ENCODE measurements at places on chromosomes 7 and 10. TPM values are rescaled to one million over a fixed set of nuclear protein-coding genes. Genes with fewer than 3 reads are reported as not detected.
A peak's percentile ranks its signal among the peaks of the same experiment; 100 is the strongest.

GRCh38 chr7:132576721-132577085 is 433 bp upstream of the PLXNA4 start:
- DNase-seq, result peak; percentile 10

- no peak for DNase-seq
These were observed 118.0 kb upstream of the PITRM1 start for GRCh38 chr10:3290550-3290949.

IDI2 gene
- total RNA-seq, result not detected

DNA sequence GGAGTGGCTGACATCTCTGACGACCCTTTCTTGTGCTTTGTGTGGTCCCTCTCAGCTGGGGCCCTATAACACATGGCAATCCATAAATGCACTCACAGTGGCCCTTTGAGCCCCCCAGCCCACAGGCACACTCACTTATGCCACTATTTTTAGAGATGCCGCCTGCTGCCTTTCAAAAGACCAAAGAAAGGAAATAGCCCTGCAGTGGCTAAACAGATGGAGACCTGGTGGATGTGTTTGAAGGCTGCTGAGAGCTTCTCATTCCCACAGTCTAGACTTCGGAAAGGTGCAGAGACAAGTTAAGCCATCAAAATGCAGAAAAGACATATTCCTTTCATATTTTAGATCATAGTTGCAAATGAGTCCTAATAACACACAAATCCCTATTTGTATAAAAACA is 42.0 kb upstream of the PDZD8 start:
- no peak for DNase-seq

YKT6 gene
- total RNA-seq, result 78.9 TPM

GRCh38 chr7:118473271-118473670 is 248.8 kb downstream of the ANKRD7 start:
- DNase-seq, result no peak

GIMAP1 gene
- 16.7 TPM for total RNA-seq

DNA sequence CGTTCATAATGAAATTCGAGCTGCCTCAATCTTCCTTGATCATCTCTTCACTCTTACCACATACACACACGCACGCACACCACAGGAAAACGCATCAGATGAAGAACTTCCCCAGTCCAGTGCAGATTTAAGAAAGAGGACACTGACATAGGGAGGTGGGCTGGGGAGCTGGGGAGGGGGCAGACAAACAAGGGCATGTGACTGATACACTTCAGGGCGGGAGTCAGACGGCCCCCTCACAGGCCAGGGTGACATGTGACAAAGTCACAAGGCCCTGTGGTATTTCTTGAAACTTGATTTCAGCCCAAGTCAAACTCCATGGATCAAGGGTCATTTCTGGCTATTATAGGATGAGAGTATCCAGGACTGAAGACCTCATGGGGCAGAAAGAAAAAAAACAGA is 82.6 kb downstream of the KCNMA1 start:
- DNase-seq, result no peak

- no peak for DNase-seq
These were observed 51.4 kb upstream of the TMEM72 start for GRCh38 chr10:44859546-44860285.

DNA sequence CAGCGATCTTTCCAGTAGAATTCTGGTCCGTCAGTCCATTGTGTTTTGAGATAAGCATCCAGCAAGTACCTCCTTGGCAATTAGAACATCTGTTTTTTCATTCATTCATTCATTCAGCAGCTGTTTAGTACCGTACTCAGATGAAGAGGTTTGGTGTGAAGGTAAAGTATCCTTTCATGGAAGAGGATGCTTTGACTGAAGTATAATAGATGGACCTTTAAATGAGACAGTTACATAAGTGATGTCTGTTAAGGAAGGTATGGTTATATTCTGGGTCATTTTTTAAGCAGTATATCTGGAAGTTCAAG is 1.2 kb downstream of the MAPK8 start:
- DNase-seq, result no peak

ZEB1 gene
- 49.7 TPM for total RNA-seq

TEX47 gene
- total RNA-seq, result not detected

IFIT2 gene
- total RNA-seq, result 8.1 TPM

GRCh38 chr10:88672041-88672440 is 7.8 kb downstream of the LIPF start:
- no peak for DNase-seq

- no peak for DNase-seq
These were observed 11.8 kb upstream of the TSPAN12 start for GRCh38 chr7:120869700-120870099.

- DNase-seq, result peak; percentile 65
These were observed 2.0 kb downstream of the YWHAG start for GRCh38 chr7:76356823-76357222.

GSTO1 gene
- 286 TPM for total RNA-seq

DNA sequence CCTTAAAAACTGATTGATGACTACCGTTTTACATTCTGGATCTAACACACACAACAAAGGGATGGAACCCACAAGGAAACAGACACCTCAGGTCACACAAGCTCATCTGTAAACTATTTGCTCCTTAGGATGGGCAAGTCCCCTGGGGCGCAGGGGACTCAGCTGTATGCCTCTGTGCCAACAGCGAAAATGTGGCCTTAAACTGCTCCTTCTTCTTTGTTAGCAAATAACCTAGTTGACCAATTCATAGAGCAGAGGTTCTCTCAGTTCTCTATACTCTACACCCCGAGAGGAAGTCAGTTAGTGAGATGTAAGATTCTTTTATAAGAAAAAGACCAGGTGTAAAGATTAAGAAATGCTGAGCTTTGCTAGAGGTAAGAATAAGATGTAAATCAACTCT is 181.9 kb upstream of the PRSS58 start:
- no peak for DNase-seq

DNA sequence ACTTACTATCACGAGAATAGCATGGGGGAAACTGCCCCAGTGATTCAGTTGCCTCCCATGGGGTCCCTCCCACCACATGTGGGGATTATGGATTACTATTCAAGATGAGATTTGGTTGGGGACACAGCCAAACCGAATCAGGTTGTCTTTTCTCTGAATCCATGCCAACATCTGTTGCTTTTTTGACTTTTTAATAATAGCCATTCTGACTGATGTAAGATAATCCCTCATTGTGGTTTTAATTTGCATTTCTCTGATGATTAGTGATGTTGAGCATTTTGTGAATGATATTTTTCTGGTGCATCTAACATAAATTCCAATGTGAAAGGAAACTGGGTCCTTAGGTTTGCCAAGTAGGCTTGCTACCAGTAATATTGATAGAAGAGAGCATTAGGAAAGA is 69.0 kb upstream of the ARHGAP21 start:
- no peak for DNase-seq

CALML3 gene
- not detected for total RNA-seq

- DNase-seq, result no peak
These were observed 989.4 kb downstream of the CCSER2 start for GRCh38 chr10:85317827-85318226.

GRCh38 chr7:30990673-30991170 is 27.0 kb downstream of the GHRHR start:
- no peak for DNase-seq

GRCh38 chr10:101304316-101304715 is 49.6 kb upstream of the BTRC start:
- no peak for DNase-seq

CPA4 gene
- under 0.01 TPM for total RNA-seq

PLA2G12B gene
- total RNA-seq, result 0.22 TPM

GRCh38 chr10:28559618-28560017 is 26.7 kb downstream of the WAC start:
- DNase-seq, result no peak

DNA sequence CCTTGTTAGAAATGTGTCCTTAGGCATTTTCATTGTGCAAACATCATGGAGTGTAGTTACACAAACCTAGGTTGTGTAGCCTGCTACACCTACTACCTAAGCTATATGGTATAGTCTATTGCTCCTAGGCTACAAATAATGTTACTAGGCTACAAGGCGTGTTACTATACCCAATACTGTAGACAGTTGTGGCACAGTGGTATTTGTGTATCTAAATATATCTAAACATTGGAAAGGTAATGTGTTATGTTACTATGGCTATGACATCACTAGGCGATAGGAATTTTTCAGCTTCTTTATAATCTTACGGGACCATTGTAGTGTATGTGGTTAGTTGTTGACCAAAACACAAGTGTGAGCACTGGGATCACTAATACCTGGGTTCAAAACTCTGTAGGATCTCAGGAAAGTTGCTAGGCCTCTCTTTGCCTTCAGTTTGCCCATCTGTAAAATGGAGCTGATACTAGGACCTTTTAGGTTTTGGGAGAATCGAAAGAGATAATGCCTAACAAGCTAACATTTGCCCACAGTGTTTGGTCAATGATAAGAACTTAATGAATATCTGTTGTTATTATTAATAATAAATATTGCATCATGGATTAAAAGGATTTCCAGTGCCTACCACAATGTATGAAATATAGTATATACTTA is 2.7 kb downstream of the BICC1 start:
- no peak for DNase-seq

CTAGE8 gene
- not detected for total RNA-seq

DNA sequence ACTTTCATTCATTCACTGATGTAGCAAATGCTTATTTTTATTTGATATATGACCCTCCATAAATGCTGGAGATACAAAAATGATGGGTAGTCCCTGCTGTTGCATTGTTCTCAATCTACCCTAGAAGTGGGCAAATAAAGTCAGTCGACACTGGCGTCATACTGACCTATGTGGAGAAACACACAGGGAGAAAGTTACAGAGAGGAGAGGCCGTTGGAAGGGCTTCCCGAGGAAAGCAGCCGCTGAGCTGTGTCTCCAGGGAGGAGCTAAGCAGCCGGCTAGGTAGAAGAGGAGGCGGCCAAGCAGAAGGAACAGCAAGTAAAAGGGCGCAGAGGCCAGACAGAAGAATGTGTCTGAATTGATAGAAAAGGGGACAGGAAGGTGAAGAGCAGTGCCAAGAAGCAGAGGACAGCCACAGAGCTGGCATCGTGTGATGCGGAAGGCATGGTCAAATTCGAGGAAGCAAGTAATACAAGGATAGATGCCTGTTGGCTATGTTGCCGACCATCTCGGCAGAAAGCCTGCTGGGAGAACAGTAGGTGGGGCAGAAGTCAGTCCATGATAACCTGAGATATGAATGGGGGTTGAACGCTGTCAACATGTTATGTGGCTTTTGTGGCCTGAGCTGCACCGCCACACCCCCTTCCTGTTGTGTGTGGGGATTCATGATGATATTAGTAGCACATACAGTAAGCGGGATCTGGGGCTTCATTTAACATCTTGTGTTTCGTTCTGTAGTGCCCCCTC is 25.9 kb downstream of the ST8SIA6 start:
- DNase-seq, result no peak

DNA sequence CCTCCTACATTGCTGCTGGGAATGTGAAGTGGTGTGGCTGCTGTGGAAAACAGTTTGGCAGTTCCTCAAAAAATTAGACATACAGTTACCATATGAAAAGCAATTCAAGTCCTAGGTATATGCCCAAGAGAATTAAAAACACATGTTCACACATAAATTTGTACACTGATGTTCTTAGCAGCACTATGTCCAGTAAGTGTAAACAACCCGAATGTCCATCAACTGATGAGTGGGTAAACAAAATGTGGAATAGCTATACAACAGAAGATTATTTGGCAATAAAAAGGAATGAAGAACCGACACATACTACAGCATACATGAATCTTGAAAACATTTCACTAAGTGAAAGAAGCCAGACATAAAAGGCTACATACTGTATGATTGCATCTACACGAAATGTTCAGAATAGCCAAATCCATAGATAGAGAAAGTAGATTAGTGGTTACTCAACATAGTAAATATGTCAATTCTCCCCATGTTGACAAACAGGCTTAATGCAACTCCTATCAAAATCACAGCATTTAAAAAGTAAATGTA is 17.2 kb downstream of the CEP41 start:
- no peak for DNase-seq

- no peak for DNase-seq
These were observed 27.3 kb downstream of the TFAM start for GRCh38 chr10:58412502-58412961.

SFTPD gene
- total RNA-seq, result not detected

DNA sequence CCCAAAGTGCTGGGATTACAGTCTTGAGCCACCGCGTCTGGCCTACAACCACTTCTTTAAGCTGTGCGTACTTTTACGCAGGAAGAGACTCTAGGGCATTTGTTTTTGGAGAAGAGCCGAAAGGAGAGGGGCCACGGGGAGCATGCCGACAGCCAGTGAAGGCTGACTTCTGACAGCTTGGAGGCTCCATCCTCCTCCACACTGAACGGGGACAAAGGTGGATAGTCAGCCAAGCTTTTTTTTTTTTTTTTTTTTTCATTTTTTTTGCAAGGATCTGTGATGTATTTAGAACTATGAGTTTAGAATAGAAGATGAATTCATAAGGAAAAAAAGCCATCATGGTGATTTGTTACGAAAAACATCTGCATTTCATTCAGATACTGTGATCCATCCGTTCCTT is 221.7 kb downstream of the ARHGAP21 start:
- no peak for DNase-seq

GRCh38 chr10:30185916-30186315 is 126.5 kb upstream of the JCAD start:
- peak; percentile 71 for DNase-seq

DNA sequence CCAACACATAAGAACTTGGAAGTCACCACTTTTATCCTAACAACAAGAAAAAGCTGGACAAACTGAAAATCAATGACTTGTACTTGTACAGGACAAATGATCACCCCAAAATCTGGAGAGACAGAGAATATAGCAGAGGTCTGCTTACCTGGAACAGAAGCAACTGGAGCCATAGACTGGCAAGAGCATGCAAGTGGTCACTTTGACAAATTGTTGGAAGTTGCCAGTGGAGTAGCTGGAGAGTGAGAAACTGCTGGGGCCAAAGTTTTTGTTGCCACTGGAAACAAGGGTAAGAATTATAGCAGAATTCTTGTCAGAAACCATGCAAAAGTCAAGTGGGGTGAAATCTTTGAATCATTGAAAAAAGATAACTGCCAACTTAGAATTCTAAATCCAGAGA is 35.2 kb downstream of the NPY start:
- DNase-seq, result no peak

GRCh38 chr10:104642658-104643302 is 1.7 kb downstream of the SORCS3 start:
- peak; percentile 13 for DNase-seq

DNA sequence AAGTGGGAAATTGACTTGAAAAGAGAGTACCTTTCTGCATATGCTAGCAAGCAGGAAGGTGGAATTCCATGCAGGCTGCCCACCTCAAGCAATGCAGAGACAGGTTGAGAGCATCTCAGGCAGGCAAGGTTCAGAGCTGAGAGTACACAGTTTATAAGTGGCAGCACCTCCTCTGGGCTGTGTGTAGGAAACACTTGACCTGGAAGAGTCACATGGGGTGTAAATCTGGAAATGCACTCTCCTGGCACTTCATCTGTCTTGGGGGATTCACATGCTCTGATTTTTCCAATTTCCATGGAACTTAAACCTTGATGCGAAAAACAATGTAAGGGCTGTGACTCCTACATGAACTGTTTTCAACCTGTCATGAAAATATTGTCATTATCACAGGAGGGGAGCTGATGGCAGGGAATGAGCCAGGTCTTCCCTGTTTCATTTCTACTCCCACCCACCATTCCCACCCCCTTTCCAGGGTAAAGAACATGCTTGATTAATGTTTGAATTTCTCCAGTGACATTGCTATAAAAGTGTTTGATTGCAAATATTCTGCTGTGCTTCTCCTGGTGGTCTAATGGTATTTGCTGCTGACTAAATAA is 328.3 kb downstream of the BICC1 start:
- no peak for DNase-seq

RAMP3 gene
- total RNA-seq, result 51.2 TPM

- no peak for DNase-seq
These were observed 394.2 kb downstream of the LRMDA start for GRCh38 chr10:75825661-75826060.

Measured in lung microvascular endothelial cell (primary cell).